ENCODE measurements at places on chromosomes 12 and 14.

DNA sequence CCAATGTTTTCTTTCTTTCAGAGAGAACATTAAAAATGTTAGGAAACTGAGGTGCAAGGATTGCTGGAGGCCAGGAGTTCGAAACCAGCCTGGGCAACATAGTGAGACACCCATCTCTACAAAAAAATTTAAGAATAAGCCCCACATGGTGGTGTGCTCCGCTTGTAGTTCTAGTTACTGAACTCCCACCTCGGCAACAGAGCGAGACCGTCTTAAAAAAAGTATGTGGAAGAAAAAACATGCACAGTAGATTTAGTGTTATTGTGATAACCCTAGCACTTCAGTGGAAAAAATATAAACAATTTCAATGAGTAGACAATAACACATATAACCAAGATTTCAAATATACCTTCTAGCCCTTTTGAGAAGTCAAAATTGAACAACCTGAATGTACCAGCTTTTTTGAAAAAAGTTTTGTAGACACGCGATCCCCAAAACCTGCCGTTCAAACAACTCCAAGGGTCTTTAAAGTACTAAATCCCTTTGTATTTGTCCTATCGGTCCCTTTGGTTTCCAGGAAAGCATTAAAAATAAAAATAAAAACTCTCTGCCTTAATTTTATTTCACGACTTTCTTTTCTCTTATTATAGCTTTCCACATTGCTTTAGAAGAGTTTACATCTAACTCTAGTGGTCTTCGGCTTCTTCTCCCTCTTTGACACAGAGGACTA lies 1.0 kb upstream of the ANO6 start:
- no peak for DNase-seq

GRCh38 chr14:94041551-94042346 lies 15.6 kb downstream of the OTUB2 start:
- no peak for DNase-seq

DNA sequence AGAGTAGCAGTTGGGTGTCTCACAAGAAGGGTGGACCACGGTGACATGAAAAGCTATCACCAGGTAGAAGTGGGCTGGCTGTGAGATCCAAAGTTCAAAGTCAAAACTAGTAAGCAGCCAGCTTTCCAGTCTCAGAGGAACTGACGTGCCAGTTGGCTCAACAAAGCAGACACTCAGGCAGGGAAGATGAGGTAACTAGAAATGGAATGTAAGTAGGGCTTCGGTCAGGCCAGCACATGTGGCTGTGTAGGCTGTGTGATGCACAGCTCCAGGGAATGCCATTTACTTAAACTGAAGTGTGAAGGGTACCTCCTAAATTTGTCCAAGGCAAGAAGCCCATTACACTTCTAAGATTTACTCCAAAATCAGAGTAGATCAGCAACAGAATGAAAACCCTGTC lies 43.6 kb downstream of the PTPRR start:
- DNase-seq = no peak

DNA sequence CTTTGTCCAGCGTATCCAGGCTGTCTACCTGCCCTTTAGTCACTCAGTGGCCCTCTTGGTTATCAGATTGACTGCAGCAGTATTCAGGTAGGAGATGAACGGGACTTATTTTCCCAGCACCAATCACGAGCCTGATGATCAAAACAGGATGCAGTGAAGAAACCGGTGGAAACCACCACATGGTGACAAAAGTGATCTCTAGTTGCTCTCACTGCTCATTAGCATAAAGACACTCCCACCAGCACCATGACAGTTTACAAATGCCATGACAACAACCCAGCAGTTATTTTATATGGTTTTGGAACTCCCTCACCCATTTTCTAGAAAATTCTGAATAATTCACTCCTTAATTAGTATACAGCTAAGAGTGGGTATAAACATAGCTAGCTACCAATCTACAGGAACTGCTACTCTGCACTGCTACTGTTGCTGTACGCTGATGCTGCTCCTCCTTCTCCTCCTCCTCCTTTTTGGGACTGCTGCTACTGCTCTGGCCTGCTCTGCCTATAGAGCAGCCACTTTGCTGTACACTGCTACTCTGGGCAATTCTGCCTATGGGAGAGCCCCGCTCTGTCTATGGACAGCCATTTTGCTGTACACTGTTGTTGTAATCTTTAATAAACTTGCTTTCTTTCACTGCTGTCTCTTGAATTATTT lies 142.5 kb upstream of the SSTR1 start:
- no peak for DNase-seq

- no peak for DNase-seq
These were observed 1.3 kb downstream of the AK7 start for GRCh38 chr14:96393071-96393691.

DNA sequence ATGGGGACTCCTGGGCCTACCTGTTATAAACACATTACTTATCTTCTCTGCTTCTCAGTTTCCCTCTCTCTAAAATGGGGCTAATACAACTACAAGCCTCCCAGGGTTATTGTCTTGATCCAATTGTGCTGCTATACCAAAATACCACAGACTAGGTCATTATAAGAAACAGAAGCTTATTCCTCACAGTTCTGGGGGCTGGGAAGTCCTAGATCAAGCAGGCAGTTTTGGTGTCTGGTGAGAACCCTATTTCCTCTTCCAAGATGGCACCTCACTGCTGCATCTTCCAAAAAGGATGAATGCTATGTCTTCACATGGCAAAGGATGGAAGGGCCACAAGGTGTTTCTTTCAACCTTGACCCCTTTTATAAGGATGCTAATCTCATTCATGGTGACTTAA lies 732.9 kb upstream of the TBX3 start:
- DNase-seq = no peak

DNA sequence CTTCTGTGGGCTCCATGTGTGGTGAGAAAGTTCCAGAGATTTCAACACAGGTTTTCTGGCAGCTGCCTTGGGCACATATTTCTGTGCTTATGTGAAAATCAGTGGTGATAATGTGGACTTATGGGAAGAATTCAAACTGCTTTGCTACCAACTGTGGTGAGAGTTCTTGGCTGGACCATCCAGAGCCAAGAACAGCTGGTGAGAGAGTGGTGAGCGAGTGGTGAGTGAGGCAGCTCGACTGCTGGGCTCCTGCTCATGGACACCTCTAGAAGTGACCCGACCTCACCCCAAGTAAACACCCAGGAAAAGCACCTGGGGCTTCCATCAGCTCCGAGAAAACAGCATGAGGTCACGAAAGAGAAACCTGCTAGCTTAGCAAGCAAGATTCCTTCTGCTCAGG lies 106.4 kb downstream of the PIWIL1 start:
- DNase-seq = no peak

GRCh38 chr12:124550123-124551089 lies 17.0 kb downstream of the NCOR2 start:
- no peak for DNase-seq

DNA sequence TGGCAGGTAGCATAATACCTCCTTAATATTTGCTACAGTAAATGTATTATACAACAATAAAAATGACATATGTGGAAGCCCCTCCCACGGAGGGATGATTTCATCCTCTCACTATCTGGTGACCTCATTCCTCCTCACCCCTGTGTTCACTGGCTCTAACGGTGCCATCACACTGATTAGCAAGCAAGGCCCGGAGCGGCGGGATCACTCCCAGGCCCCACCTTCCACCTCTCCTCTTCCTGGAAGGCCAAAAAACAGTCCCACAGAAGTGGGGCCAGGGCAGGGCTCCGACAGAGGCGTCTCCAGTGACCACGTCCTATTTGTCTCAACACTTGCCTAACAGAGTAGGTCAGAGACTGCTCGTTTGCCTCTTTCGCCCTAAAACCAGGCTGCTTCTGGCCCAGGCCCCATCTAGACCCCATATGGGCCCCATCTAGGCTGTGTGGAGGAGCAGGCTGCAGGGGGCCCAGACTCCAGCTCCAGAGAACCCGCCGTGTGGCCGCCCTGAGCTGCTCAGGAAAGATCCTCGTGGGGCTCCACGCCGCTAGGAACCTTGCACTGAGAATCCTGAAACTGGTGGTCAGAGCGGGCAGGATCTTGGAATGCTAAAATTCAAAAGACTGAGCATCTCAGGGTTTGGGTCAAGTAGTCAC lies 3.7 kb downstream of the SELPLG start:
- no peak for DNase-seq

DNA sequence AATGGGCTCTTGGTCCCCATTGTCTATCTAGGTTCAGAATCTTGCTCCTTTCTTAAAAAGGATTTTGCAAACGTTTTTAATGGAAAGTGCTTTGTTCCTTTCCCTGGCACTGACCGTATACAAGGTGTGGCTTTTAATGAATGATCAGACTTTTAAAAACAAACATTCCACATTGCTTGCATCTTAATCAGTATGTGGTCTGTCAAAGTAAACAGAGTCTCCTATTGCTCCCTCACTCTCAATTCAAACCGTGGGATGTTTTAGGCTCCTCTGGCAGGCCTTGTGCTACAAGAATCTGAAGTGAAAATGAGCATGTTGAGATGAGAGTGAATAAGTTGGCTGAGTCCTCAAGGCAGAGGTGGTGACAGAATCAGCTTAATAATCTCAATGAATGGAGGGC lies 107.0 kb downstream of the VRK1 start:
- no peak for DNase-seq

DNA sequence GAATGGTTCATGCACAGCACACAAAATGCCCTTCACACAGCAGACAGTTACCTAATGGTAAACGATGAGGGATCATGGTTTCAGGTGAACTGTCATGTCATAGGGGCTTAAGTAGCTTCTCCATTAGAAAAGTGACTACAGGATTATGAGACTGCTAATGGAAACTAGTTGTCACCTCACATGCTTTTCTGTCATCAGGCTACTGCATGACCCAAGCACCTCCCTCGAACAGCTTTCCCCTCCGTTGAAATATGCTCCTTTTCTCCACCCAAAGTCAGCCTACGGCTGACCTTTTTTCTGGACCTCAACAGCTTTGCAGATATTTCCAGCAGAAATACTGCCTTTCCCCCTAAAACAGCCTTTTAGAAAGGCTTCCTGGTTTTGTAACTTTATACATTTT lies 467.3 kb downstream of the EGLN3 start:
- DNase-seq = no peak

DNA sequence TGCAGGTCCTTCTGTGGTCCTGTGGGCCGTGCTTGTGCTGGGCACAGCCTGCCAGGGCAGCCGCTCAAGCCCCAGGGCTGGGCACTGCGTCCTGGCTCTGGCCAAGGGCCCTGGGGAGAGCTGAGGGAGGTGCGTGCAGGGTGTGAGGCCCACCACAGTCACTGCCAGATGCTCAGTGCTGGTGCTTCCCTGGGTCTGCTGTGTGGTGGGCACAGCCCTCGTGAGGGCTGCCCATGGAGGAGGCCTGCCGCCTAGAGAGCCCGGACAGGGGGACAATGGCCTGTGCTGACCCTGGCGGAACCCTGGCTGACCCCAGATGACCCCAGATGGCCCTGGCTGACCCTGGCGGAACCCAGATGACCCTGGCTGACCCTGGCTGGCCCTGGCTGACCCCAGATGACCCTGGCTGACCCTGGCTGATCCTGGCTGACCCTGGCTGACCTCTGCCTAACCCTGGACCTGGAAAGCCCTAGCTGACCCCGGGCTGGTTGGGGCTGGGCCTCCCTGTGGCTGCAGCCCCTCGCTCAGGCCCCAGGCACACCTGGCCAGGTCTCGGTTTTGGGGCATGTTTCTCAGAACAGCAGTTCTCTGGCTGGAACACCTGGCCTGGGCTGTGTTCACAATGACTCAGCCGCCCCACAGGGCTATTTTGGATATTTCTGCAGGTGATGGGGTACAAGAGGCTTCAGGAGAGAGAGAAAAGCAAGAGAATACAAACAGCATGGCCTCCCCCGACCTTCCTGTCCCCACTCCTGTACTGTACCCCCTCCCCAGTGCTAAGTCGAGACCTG lies 55.4 kb downstream of the TMEM121 start:
- DNase-seq = peak; percentile 42

- no peak for DNase-seq
These were observed 42.0 kb downstream of the NCOR2 start for GRCh38 chr12:124525455-124525854.

DNA sequence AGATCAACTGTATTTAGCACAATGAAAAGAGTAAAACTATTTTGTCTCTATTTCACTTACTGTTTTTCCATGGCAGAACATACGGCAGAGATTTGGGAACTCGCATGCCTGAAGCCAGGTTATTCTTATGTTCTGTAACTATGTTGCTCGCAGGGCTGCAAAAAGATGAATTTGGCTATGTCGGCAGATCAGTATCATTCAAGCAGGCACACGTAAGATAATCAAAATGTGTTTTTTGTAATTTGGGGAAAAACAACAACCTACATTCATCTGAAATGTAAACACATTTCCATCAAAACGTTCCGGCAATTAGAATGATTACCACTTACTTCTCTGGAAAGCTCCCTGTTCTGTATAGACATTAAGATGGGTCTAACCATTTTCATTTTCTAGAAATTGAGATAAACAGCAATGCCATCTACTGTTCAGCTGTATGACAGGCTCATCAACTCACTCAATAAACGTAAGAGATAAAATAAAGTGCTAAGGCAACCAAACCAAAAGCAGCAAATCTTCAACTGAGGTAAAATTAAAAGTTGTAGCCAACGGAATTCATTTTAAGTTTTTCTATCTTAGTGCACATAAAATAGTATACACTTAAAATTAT lies 13.0 kb downstream of the GTSF1 start:
- DNase-seq = no peak

- DNase-seq = no peak
These were observed 24.9 kb upstream of the SPPL3 start for GRCh38 chr12:120928864-120929652.

GRCh38 chr12:80411787-80412186 lies 32.2 kb upstream of the PTPRQ start:
- DNase-seq = no peak

DNA sequence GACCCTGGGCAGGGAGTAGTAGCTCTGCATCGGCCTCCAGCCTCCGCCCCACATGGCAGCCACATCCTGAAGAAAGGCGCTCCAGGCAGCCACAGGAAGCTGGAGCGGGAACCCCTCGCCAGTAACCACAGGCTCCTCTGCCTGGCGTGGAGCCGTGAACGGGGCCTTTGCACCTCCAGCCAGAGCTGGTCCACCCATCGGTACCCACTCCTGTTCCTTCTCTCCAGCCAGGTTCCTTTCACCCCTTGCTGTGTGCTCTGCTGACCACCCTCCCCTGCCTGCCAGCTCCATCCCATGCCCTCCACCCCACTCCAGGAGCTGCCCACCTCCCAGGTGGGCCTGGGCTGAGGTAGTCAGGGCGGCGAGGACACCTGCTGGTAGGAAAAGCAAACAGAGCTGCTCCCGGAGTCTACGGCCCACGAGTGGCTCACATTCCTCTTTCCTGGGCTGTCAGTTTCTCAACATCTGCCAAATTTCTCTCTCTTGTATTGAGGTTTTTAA lies 2.7 kb downstream of the TGFB3 start:
- DNase-seq = peak; percentile 51

DNA sequence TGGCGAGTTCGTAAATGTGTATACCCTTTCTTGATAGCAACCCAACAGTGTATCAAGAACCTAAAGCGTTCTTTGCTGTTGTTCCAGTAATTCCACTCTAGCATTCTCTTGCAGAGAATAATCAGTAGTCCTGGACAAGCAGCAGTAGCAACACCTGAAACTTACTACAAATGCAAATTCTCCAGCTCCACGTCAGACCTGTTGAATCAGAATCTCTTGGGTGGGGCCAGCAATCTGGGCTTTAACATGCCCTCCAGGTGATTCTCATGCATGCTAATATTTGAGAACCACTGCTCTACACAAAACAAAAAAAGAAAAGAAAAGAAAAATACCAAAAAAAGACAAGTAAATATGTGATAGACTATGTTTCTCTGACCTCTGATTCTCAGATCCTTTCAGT lies 10.1 kb downstream of the PTGDR start:
- DNase-seq = no peak

GRCh38 chr12:110940933-110941332 lies 20.6 kb upstream of the MYL2 start:
- DNase-seq = no peak

- DNase-seq = no peak
These were observed 367.4 kb upstream of the TBX3 start for GRCh38 chr12:115051378-115051777.
